Foreskin fibroblast (primary cell): ENCODE measurements at places on chromosomes 6 and 20.

GRCh38 chr6:105803442-105803841, 282.7 kb upstream of the PRDM1 start:
- peak; percentile 47 for DNase-seq

GRCh38 chr6:41546475-41546865, 289 bp downstream of the FOXP4 start:
- peak; percentile 50 for DNase-seq

DNA sequence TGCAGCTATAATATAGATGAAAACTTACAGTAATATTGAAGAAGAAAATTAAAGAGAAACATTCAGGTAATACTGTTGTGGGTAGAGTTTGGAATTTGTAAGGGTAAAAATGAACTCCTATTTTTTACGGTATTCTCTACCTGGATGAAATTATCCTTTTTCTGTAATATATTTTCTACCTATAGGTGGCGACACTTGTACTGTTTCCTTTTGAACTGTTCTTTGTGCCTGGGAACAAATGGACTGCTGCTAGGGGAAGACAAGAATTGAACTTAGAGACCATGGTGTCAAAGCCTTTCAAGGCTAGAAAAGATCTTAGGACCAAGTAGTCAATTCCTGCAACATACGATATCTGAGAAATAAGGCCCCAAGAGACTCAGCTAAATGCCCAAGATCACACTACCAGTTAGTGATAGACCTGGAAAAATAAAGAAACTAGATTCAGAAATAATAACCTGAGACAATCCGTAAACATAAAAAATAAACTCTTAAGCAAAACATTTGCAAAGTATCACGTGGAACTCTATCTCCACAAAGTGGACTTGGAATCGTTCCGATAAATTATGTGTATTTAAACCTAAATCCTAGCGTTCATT, 383.8 kb downstream of the TFAP2A start:
- no peak for DNase-seq

DNA sequence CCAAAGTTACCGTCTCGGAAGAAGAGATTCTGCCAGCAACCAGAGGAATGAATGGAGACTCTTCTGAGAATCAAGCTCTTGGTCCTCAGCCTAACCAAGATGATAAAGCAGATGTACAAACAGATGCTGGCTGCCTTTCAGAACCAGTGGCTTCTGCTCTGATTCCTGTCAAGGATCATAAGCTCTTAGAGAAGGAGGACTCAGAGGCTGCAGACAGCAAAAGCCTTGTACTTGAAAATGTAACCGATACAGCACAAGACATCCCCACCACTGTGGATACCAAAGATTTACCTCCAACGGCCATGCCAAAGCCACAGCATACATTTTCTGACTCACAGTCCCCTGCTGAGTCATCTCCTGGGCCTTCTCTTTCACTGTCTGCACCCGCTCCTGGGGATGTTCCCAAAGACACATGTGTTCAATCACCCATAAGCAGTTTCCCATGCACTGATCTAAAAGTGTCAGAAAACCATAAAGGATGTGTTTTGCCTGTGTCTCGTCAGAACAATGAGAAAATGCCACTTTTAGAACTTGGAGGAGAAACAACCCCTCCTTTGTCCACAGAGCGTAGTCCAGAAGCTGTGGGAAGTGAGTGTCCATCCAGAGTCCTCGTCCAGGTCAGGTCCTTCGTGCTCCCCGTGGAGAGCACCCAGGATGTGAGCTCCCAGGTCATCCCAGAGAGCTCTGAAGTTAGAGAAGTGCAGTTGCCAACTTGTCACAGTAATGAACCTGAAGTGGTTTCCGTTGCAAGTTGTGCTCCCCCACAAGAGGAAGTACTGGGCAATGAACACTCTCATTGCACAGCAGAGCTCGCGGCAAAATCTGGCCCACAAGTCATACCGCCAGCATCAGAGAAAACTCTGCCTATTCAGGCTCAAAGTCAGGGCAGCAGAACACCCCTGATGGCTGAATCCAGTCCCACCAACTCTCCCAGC, 109.6 kb downstream of the RTN4IP1 start:
- peak; percentile 96 for DNase-seq

GRCh38 chr20:13220194-13220903, 725 bp upstream of the ISM1 start:
- peak; percentile 23 for DNase-seq

DNA sequence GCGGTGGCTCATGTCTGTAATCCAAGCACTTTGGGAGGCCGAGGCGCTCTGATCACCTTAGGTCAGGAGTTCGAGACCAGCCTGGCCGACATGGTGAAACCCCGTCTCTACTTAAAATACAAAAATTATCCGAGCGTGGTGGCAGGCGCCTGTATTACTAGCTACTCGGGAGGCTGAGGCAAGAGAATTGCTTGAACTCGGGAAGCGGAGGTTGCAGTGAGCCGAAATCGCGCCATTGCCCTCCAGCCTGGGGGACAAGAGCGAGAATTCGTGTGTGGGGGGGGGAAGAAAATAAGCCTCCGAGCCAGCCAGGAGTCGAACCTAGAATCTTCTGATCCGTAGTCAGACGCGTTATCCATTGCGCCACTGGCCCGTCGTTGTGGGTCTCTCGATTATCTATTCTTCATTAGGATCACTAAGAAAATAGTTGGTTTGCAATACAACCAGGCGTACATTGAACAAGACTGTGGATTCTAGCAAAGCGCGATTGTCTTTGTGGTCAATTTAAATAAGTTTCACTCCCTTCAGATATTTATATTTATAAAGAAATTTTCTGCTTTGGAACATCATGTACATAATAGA, 33.9 kb upstream of the PRSS16 start:
- peak; percentile 44 for DNase-seq

- DNase-seq = no peak
Measured at GRCh38 chr20:58938541-58938940, 42.5 kb upstream of the NELFCD start.

DNA sequence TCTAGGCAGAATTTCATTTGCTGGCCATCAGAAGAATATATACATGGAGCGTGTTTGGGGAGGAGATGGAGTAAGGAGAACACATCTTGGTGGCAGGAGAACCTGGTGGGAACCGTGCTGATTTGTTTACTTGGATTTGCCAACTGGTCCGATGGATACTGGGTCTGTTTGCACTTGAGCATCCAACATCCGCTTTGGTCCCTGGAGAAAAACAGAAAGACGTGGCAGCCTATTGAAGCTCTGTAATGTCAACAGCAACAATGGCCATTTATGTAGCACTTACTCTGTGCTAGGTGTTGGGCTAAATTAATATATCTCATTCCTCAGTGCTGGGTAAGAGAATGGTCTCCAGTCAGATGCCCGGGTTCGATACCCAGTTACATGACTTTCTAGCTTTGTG, 125.6 kb downstream of the BCAS1 start:
- no peak for DNase-seq

DNA sequence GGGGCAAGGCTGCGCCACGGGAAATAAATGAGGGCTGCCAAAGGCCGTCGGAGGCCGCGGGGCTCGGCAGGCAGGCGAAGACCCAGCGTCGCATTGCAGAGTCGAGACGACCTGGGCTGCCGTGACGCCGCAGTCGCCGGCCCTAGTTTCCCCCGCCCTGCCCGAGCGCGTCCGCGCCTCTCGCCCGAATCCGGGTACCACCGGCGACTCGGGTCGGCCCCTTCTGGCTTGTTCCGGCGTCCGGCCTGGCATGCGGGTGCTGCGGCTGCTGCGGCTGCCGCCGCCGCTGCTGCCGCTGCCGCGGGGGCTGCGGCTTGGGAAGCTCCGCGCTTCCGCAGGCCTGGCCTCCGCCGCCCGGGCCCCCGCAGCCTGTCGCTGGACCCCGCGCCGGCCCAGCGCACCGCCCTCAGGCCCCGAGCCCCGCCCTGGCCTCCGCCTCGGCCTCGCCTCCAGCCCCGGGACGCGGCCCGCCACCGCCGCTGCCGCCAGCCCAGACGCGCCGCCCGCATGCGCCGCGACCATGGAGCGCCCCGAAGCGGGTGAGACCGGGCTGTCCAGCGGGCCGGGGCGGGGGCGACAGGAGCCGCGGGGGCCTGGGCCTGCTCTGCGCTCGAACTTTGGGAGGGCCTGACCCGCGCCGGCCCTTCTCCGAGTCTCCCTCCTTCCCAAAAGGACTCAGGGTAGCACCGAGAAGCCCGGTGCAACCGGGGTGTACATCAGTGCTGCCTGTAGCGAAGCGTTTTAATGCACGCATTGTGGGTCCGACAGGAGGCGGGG, at the start of gene AKAP7:
AKAP7 (plus strand) TSS at position 224 of the 777 bp plus-strand sequence; CDS start at position 521, 297 bp downstream.
- peak; percentile 86 for DNase-seq

DNA sequence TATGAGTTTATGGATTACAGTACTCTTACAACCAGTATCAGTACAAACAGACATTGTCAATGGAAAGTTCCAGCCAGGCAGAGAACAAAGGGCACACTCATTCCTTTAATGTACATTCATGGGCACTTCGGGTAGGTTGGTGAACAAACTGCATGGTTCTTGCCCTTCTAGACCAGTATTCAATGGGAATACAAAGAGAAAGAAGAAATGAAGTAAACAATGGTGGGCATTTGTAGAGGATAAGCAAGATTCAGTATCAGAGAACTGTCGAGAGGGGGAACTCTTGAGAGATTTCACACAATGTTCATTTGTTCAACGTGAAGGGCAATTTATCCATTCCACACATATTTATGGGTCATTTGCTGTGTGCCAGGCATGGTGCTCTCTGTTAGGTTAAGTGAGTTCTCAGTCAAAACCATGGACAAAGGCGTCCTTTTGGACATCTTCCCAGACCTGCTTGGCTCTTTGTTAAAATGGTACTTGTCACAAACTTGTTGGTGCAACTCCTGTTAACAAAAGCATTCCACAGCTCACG, 714.8 kb downstream of the DHX35 start:
- no peak for DNase-seq

DNA sequence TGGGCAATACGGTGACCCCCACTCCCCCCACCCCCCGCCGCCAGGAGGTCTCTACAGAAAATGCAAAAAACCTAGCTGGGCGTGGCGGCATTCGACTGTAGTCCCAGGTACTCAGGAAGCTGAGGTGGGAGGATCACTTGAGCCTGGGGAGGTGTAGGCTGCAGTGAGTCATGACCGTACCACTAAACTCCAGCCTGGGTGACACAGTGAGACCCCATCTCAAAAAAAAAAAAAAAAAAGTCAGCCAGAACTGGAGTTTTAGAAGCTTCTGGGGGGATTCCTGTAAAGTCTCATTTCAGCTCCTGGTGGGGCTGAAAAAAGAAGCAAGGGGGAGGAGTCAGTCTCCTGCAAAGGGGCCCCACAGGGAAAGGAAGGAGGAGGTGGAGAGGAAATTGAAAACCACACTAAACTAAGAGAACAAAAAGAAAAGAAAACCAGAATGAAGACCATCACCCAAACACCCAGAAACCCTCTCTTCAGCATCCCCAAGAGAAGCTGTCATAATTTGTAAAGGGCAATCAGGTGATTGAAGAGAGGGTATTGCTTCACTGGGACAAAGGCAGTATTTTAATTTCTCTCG, 50.4 kb downstream of the NOL4L start:
- no peak for DNase-seq

- DNase-seq = no peak
Measured at GRCh38 chr20:46948081-46948480, 53.4 kb downstream of the EYA2 start.

DNA sequence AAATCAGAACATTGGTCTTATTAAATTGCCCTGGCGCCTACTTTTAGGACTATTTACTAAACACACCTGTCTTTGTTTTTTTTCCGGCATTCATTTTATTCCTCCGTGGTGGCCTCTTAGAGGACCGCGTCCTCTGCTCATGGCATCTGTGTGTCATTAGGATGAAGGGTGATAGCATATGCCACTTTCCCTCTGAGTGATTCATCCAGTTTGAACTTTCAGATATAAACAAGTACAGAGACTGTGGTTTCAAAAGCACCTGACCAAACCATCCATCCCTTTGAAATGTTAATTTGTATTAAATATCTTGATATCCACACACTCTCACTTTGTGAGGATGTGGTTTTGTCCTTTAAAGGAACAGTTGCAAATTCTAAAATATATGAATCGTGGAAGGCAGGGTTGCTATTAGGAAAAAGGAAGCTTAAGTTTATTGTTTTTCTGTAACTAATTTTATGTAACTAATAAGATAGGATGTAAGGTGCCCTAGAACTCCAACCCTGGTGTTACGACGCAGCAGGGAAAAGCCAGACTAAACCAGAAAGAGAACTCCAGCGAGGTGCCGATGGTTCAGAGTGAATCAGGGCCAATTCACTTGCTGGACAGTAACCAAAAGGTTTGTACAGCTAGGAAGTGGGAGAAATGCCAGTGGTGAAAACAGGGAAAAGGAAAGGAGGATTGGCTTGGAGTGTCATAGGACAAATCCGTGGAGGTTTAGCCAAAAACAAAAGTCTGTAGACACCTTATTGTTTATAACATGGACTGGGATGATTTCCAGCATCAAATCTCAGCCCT, 98.7 kb downstream of the SHLD1 start:
- peak; percentile 30 for DNase-seq

DNA sequence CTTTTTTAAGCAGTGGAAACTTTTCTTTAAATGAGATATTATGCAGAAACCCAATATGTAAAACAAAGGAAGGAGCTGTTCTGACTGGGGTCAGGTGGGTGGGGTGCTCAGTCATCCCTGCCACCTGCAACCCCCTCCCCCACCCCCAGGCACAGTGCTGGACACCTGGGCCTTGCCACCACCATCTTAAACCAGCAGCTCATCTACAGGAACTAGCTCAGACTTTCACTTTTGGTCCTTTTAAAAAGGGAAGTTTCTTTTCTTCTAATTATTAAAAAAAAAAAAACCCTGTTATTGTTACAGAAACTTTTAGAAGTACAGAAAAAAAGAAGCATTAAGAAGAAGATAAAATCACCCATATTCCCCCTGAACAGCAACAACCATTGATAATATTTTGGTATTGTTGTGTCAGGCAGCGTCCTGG, 37.1 kb downstream of the PPP1R16B start:
- DNase-seq = no peak

DNA sequence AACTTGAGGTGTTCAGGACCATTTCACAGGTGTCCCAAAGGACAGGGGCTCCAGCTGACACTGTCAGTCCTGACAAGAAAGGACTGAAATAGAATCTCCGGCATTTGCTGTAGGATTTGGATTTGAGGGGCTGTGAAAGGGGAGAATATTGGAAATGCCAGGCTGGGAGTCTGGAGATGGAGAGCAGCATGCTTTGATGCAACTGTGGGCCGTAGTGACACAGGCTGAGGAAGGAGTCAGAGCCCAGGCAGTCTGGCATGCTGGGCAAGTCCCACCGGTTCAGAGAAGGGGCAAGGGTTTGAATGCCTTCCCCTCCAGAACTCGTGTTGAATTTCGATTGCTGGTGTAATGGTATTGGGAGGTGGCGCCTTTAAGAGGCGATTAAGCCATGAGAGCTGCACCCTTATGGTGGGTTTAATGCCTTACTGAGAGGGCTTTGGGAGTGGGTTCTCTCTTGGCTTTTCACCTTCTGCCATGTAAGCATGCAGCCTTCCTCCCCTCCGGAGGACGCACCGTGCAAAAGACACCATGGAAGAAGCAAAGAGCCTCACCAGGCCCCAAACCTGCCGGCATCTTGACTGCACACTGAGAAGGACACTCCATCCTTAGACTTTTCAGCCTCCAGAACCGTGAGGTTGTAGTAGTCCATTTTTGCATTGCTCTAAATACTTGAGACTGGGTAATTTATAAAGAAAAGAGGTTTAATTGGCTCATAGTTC, 9.4 kb upstream of the PYGB start:
- DNase-seq = no peak

DNA sequence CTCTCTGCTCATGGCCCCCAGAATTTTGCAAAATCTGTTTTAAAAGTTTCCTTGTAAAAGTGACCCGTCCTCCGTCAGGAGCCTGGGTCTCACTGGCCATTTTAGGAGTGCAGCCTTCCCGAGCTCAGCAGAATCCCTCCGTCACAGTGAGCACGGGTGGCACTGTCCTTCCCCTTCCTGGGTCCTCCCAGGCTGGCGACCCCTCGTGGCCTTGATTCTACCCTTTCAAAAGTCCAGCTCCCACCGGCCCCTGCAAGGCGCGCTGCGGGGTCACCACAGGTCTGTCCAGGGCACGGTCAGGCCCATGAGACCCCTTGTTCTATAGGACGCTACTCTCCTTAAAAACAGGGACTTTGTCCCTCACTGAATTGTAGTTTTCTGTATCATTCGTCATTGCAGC, 112.7 kb downstream of the PSMB1 start:
- DNase-seq = no peak
